ENCODE measurements at places on chromosomes 12 and 14.
A peak's percentile ranks its signal among the peaks of the same experiment; 100 is the strongest.

DNA sequence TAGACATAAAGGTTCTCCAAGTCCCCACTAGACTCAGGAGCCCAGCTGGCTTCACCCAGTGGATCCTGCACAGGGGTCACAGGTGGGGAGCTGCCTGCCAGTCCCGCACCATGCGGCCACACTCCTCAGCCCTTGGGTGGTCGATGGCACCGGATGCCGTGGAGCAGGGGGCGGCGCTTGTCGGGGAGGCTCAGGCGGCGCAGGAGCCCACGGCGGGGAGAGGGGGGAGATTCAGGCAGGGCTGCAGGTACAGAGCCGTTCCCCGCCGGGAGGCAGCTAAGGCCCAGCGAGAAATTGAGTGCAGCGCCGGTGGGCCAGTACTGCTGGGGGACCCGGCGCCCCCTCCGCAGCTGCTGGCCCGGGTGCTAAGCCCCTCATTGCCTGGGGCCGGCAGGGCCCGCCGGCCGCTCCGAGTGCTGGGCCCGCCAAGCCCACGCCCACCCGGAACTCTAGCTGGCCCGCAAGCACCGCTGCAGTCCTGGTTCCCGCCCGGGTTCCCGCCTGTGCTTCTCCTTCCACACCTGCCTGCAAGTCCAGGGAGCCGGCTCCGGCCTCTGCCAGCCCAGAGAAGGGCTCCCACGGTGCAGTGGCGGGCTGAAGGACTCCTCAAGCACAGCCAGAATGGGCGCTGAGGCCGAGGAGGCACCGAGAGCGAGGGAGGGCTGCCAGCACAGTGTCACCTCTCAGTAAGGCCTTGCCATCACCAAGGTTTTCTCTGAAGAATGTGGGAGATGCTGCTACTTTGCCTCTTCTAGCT, 58.4 kb upstream of the PPP1R12A start:
- no peak for DNase-seq

DNA sequence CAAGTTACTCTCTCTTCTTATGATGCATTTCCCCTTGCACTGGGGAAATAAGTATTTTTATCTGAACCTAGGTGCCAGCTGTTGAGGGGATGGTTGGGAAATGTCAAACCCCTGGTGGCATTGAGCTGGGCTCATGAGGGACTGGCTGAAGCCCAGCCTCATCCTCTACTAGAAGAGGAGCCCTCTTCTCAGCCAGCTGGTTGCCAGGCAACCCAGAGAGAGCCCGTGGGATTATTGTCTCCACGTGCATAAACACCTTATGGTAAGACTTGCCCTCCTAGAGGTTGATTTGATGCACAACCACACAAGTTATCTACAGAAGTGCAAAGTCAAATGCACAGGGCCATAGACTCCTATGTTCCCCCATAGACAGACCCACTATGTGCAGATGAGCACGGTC, 89.8 kb downstream of the WSCD2 start:
- DNase-seq: no peak

GRCh38 chr12:79747274-79747673, 56.5 kb upstream of the PAWR start:
- DNase-seq: no peak

GRCh38 chr14:68518761-68519670, 273.9 kb downstream of the ZFP36L1 start:
- DNase-seq: no peak

- DNase-seq: peak; percentile 55
Observed at GRCh38 chr14:21557084-21557901, 22.6 kb downstream of the OR10G3 start.

DNA sequence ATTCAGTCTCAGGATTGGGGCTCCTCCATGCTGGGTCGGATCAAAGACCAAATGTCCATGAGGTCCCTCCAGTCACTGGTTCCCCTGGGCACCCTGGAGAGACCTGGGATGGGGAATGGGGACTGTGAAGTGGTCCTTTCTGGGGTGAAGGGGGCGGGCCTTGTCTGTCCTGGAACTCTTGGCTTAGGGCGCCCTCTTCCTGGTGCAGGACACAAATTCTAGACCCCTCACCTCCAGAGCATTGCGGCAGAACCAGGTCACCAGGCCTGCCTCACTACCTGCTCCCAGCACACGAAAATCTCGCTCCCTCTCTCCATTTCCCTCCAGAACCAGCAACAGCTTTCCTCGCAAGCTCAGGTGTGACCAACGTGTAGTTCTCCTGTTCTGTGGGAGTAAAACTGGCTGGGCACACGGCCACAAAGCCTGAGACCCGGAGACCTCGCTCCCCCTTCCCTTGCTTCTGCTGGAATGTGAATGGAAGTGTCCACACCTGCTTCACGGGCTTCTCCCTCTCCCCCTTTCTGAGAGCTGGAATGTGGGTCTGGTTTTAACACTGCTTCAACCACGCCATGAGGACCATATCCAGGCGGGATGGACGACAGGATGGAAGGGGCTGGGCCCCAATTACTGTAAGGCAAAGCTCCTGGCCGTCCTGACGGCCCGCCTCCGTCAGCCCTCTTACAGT, 112.7 kb downstream of the SCARB1 start:
- no peak for DNase-seq

- DNase-seq: peak; percentile 35
Observed at GRCh38 chr14:65222440-65222858, 120.1 kb upstream of the MAX start.

GRCh38 chr14:72850360-72850759, 43.5 kb downstream of the DPF3 start:
- DNase-seq: no peak

DNA sequence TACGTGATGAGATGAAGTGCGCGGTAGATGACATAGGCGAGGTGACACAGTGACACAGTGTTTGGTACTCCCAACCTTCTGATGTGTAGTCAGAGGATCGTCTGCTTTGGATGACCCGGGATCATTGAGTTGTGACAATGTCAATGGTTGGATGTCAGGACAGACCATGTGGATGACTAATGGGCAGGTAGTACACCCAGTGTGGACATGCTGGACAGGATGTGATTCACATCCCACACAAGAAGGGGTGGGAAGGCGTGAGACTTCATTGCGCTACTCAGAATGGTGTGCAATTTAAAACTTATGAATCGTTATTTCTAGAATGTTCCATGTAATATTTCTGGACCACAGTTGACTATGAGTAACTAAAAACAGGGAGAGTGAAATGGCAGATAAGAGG, 23.8 kb downstream of the MAP3K9 start:
- no peak for DNase-seq

DNA sequence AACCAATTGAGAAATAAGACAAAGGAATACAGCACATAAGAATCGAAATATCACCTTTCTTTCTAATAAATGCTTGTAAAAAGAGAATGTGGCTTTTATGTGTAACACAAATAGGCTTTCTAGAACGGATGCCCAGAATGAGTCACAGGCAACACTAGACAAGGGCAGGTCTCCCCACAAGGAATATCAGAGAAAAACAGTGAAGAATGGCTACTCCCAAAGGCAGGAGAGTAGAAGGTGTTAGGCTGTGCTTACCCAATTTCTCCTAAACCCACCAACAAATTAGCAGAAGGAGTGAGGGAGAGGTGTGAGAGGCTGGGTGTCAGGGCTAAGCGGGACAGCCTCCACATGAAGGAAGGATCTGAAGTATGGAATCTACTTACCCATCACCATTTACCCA, 55.2 kb downstream of the GALNT4 start:
- DNase-seq: no peak

GRCh38 chr12:128510511-128510910, 243.5 kb downstream of the TMEM132C start:
- no peak for DNase-seq

DNA sequence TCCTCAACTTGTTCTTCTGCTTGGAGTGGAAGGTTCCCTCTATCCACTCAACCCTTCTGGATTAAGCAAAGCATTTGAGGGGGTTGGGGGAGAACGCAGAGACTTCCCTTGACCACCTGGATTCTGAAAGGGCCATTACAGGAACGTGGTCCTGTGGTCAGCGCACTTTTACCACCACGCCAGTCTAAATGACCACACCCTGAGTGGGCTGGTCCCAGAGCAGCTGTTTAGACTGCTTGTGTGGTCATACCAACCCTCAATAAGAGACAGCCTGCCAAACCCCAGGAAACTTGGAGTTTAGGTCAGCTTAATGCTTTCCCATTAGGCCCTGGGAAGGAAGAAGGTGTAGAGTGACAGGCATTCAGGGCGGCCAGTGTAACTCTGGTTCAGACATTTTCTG, 165.5 kb upstream of the ATP2B1 start:
- DNase-seq: no peak

GRCh38 chr12:2356601-2357125, 303.9 kb downstream of the CACNA1C start:
- DNase-seq: no peak

DNA sequence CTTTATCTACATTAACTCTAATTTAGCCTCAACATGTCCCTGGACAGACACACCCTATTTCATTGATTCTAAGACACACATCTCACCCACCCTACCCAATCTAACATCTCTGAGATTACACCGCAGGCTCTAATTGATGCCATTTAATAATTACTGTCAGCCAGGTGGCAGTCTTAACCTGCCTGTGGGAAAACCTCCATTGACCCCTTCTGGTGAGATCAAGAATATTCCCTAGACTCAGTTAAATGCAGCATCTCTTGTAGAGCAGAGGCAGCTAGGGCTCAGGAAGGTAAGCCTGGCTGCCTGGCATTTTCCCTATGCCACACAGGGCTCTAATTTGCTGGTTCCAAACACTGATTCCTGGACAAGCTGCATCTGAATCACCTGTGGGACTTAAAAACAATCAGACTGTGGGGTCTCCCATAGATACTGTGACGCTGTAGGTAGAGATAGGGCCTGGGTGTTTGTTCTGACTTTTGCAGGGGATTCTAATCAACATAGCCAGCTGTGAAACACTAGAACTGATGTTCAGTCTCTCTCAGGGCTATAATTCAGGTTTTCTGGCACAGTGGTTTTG, 14.3 kb downstream of the MCRS1 start:
- no peak for DNase-seq

DNA sequence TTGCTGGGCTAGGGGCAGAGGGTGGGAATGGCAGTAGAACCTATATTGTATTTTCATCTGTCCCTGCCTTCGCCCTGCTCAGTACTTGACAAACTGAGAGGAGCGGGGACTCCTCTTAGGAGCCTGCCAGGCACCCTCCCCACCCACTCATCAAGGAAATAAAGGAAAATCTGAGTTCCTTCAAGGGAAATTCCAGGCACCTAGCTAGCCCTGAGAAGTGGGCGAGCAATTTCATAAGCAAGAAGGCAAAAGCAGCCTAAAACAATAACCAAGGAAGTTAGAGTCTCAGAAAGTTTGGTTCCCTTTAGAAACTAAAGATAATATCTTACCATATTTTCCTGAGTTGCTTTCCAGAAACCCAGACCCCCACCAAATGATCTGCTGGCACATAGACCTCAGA, 10.6 kb upstream of the PLEKHD1 start:
- no peak for DNase-seq

DNA sequence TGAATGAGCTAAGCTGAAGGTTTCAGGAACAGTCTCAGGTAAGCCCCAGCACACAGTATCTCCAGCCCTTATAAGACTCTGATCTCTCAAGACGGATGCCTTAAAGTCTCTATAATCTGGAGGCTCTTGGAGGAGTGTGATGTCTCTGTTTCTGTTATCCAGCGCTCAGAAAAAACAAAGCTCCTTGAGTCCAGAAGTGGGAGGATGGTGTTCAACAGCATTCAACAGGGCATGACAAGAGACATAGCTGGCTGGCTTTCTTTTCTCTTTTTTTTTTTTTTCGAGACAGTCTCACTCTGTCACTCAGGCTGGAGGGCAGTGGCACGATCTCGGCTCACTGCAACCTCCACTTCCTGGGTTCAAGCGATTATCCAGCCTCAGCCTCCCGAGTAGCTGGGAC, 31.6 kb upstream of the TESC start:
- DNase-seq: no peak

DNA sequence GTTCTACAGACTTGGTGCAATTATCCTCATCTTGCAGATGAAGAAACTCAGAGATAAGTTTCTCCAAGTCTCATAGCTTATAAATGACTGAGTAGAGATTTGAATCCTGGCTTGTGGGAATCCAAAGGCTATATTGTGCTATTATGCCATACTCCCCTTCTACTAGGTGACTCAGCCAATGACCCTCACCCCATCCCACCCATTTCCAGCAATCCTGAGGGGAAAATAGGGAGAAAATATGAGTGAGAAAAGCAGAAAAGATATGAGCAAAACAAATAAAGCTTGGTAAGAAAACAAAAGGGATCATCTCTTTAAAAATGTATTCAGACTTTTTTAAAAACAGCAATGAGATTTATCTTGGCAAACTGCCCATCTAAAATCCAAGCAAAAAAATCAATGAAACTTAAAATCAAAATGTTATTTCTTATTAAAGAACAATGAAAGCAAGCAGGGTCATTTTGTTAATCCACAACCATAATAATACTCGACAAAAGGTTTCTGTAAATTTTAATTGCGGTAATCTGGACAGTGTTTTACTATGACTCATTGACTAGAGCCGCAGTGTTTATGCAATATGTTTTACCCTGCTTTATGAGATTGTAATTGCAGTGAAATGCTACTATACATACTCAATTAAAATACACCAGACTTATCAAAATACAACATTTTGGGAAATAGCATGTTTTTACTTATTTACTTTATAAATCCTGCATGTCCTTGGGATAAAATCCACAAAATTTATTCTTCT, 13.1 kb upstream of the LGR5 start:
- DNase-seq: peak; percentile 24

DNA sequence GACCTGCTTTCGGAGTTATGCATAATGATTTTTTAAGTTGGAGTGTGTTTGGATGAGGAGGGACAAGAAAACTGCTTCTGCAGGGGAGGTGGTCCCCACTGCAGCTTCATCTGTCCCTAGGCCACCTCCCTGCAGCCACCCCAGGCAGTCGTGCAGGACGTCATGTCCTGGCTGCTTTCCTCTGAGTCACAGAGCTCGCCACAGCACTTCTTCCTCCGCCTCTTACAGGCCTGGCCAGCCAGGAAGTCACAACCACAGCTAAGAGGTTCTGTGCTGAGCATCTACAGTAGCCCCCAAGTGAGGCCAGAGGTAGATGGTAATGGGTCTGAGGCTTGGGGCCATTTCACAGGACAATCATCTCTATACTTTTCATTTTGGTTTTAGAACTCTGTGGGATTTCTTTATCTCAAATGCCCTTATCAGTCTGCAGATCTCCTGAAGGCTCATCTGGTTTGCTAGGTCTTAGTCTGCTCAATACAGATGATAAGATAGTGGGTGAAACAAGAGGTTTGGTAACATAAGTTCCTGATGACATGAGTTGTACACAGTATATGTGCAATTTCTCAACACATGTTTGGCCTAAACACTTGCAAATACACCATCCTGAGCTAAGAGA, 106.4 kb downstream of the ARF6 start:
- DNase-seq: no peak

- no peak for DNase-seq
Observed at GRCh38 chr12:93299262-93299846, 78.4 kb upstream of the NUDT4 start.

Data from AG09309 (cell line).